ENCODE measurements at places on chromosomes 16 and 17. TPM values are rescaled to one million over a fixed set of nuclear protein-coding genes. Genes with fewer than 3 reads are reported as not detected.

DNA sequence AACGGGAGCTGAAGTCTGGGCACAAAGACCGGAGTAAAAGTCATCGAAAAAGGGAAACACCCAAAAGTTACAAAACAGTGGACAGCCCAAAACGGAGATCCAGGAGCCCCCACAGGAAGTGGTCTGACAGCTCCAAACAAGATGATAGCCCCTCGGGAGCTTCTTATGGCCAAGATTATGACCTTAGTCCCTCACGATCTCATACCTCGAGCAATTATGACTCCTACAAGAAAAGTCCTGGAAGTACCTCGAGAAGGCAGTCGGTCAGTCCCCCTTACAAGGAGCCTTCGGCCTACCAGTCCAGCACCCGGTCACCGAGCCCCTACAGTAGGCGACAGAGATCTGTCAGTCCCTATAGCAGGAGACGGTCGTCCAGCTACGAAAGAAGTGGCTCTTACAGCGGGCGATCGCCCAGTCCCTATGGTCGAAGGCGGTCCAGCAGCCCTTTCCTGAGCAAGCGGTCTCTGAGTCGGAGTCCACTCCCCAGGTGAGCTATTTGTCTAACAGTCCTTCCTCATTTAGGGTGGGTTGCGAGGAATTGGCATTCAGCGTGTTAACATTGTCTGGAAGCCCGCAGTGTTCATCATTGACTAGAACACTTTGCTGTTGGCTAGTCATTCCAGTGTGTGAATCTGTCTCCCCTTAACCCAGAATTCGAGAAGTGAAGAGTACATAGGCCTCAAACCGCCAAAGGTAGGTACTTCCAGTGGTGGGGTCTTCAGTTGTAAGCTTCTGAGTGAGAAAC lies 1.5 kb downstream of the CDK12 start:
- no peak for DNase-seq

The OR1F1 gene
- total RNA-seq = not detected

DNA sequence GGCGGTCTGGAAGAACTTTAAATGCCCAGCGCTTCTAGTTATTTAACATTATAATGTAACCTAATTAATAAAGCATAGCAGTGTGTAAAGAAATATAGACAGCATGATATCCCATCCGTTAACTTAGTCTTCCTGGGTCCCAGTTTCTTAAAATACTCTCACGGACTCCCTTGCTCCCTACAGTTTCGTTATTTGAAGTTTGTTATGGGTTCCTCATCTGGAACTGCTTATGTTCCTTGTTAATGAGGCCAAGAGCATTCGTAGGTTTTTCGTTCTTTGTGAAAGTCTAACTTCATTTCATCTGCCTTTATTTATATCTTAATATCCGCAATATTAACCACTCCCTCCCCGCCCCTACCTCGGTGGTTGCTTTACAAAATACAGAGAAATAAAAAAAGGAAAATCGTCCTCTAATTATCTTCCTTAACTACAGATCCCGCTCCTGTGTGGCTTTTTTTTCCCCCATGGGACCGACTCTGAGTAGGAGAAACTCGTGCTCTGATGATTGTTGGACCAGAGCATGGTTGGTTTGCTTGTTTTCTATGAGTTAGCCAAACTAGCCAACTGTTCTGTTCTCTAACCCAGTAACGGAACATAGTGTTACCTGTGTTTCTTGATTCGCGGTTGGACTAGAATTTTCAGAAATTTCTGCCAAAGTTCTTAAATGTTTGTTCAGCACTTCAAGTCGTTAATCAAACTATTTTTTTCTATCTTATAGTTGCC lies 863 bp downstream of the ADPRM start:
- no peak for DNase-seq

The CCL23 gene
- 0.48 TPM for total RNA-seq

Measured in activated CD4-positive, alpha-beta memory T cell treated with anti-CD3 and anti-CD28 coated beads, Interleukin-2, amount 10 ng/mL, durations not matched to agents 7 days and 5 days (primary cell).